ENCODE measurements at places on chromosomes 2 and 18. TPM values are rescaled to one million over a fixed set of nuclear protein-coding genes. Genes with fewer than 3 reads are reported as not detected.

KCNG2 gene
- not detected for total RNA-seq

MEIS1 gene
- 255 TPM for total RNA-seq

HJURP gene
- total RNA-seq: 16.7 TPM

ARHGAP15 gene
- not detected for total RNA-seq

ANKRD62 gene
- total RNA-seq: not detected

PLA2R1 gene
- 3.6 TPM for total RNA-seq

CIAO1 gene
- total RNA-seq: 69.7 TPM

DNA sequence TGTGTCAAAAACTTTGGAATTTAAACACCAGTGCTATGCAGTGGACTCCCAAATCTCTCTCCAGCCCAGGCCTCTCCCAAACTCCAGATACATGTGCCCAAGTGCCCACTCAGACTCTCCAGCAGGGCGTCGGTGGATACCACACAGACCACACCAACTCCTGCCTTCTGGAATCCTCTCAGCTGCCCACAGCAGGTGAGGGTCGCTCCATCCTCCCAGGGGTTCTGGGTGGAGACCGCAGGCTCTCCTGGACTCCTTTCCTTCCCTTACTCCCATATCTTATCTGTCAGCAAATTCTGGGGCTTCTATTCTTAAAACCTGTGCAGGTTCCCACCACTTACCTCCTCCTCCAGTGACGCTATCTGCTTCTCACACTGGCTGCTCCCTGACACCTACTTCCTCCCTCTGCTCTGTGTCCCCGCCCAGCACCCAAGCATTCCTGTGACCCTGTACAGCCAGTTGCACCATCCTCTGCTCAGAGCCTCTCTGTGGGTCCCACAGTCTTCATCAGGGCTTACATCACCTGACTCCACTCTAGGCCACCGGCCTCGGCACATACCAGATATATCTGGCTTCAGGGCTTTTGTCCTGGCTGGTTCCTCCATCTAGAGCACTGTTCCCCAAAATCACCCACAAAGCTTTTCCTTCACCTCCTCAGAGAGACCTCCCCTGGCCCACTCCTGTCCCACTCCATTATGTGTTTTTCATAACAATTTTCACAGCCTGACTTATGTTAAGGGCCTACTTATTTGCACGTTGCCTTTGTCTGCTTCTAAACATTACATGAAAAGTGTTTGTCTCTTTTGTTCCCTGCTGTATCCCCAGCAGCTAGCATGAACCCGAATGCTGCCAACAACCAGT, 2.6 kb upstream of the IMP4 start:
- no peak for DNase-seq

GRCh38 chr2:162390801-162391200, 46.9 kb downstream of the GCA start:
- no peak for DNase-seq

DNA sequence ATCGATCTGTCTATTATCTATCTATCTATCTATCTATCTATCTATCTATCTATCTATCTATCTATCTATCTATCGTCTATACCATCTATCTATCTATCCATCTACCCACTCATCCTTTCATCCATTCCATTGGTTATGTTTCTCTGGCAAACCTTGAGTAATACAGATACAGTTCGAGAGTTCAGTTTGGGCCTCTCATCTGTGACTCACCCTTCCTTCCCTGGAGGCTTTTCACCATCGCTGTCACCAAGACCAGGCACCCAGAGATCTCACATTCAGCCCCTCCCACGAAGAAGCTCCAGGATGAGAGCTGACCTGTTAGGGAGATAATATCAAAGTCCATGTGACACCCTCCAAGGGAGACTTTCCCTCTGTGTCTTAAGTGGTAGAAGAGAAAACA, 164.1 kb upstream of the CELF4 start:
- DNase-seq: no peak

GRCh38 chr2:145408980-145409379, 889.1 kb upstream of the ZEB2 start:
- no peak for DNase-seq

- DNase-seq: no peak
Observed at GRCh38 chr2:209523867-209524266, 100.0 kb downstream of the MAP2 start.

DNA sequence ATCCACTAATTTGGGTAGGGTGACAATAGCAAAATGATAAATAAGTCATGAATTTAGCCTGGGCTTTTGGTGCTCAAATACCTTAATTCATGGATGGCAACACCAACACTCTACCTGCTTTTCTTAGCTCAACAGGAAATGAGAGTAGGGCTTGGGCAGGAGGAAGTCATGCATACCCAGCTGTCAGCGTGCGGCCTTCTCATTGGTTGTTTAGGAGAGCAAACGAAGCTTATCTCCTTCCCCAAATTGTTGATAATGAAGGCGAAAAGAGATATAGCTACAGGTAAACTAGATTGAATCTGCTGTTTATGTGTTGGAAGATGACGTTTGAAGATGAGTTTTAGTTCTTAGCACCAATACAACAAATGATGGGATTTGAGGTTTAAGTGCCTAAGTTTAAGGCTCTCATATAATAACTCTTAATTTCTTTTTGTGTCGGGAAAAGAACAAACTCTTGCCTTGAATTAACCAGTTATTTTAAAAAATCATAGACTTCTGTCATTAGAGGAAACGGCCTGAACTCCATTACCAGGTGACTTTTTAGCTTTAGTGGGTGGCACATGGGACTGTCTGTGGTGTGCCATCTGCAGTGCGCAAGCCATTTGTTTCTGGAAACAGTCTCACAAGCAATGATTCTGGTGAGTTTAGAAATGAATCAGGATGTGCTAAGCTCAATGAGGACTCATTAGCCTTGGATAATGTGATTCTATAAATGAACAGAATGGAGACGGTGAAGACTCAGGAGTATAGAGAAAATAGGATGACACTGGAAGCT, 19.8 kb downstream of the MAP4K4 start:
- no peak for DNase-seq

- DNase-seq: no peak
Observed at GRCh38 chr2:37720533-37721200, 49.2 kb upstream of the CDC42EP3 start.

DNA sequence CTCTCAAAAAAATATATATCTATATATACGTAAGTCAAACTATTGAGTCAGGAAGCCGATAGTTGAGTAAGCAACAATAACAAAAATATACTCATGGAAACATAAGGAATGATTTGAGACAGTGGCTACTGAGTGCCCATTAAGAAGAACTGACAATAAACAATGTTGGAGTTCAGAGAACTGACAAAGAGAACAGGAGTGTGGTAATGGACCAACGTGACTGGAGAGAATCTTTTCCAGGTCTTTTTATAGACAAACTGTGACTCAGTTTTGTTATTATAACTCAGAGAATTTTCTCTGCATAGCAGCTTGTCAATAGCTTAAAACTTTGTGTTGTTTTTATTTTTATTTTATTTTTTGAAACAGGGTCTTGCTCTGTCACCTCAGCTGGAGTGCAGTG, 4.6 kb upstream of the GALM start:
- DNase-seq: no peak

DNA sequence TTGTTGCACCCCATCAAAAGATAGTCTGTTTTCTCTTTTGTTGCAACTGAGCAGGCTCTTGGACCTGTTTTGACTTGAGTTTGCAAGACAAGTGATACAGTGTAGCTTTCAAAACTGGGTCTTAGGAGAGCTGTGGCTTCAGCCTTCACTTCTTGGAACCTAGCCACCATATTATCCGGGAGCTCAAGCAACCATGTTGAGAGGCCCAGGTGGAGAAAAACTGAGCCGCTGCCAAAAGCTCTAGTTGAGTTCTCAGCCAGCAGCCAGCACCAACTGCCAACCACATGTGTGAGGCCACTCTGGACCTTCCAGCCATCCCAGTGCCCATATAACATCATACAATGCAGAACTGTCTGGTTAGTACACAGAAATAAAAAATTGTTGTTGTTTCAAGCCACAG, 5.4 kb downstream of the CACNB4 start:
- DNase-seq: no peak

DNA sequence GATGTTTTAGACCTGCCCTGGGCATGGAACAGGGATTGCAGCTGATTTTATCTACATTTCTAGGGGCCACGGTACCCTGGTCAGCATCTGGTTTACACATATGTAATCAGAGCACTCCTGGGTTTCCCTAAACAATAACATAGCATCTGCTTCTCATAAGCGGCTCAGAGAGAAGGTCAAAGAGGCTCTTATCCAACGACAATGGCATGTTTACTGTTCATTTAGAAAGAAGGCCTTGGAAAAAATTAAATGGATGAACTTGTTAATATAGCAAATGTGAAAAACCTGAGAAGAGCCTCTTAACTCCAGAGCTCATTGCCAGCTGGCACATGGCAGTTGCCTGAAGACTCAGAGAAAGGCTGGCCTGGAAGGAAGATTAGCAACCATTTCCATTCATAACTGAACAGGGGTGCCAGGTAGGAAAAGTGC, 202.8 kb upstream of the THUMPD2 start:
- DNase-seq: no peak

DNA sequence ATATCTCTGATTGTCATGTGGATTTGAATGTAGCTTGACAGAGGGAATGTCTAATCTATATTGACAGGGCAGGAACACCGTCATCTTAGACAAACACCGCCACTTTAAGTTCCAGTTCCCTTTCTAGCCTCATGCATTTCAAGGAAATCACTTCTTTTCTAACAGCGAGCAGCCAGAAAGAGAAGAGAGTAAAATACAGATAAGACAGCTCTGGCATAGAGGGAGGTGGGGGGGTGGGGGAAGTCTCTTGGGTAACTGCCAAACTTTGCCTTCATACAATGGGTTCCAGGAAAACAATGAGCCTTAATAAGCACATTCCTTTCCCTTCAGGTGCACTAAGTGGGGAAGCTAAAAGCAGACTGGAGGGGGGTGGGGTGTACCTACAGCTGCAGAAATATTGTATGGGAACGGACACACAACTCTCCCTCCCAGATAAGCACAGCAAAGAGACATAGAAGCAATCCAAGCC, 37.2 kb downstream of the CASP10 start:
- DNase-seq: no peak

DNA sequence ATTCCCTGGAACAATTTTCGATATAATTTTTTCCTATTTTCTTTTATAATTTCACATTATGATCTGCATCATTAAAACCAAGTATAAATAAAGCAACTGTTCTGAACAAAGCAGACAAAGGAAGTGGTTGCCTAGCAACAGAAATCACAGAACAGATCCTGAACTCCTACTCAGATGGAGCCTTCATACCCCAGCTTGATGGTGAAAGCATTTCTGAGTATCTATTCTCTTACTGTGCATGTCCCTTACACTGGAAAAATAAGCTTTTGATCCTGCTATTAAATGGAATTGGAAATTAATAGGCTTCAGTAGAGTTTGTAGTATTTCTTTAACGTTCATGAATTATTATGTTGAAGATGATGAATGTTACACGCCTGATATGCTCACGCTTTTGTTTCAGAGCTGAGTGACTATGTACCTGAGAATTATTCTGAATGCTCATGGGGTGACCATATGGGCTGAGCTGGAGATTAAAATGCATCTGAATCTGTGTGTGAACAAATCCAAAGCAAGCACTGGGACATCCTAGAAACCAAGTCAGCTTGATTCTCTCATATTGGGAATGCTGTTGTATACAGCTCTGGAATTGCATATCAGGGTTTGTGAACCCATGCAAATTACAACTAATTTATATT, 254.0 kb downstream of the KCNJ3 start:
- no peak for DNase-seq

DNA sequence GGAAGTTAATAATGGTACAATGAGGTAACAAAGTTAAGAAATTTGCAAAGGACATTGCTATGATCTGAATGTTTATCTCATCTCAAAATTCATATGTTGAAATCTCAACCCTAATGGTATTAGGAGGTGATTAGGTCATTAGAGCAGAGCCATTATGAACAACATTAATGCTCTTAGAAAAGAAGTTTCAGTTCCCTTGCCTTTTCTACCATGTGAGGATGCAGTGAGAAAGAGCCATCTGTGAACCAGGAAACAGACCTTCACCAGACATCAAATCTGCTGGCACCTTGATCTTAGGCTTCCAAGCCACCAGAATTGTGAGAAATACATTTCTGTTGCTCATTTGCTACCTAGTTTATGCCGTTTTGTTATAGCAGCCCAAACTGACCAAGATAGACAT, 757.6 kb downstream of the NR4A2 start:
- DNase-seq: no peak

- no peak for DNase-seq
Observed at GRCh38 chr2:190149200-190149599, 86.7 kb upstream of the MSTN start.

- no peak for DNase-seq
Observed at GRCh38 chr18:6624271-6624660, 105.2 kb upstream of the ARHGAP28 start.

- no peak for DNase-seq
Observed at GRCh38 chr18:68436485-68436884, 278.4 kb downstream of the TMX3 start.

- DNase-seq: no peak
Observed at GRCh38 chr2:59630789-59631188, 922.7 kb downstream of the BCL11A start.

GRCh38 chr2:54529935-54530334, 73.8 kb downstream of the SPTBN1 start:
- DNase-seq: no peak

- no peak for DNase-seq
Observed at GRCh38 chr18:60549338-60549960, 176.9 kb upstream of the MC4R start.

GRCh38 chr18:11470941-11471340, 138.5 kb upstream of the SLC35G4 start:
- DNase-seq: no peak

DNA sequence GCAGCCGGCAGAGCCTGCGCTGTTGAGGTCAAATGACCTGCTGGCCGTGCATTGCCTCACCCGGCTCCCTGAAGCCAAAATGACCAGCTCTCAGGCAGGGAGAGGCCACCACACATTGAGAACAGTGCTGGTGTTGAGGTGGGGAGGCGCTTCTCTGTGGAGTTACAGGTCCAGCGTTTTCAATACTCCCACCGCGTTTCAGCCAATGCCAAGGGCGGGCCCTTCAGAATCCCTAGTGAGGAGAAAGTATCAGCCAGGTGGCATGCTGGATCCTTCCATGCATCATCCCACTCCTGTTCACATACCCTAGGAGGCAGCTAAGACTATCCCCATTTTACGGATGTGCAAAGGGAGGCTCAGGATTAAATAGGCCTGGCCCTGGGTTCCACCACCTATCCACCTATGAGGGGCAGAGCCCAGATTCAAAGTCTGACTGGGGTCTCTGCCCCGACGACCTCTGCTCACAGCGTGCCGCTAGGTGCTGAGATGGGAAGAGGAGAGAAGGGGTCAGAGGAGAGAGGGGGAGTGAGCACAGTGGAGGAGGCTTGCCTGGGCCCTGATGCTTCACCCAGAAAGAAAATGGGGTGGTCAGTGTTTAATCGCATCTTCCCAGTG, 137.6 kb upstream of the ID2 start:
- DNase-seq: no peak

Measured in type B pancreatic cell (in vitro differentiated cells).